Cortex of kidney (tissue), 1 donor: ENCODE measurements at places on chromosomes 3 and 15.

GRCh38 chr3:48435774-48436476, 4.0 kb downstream of the CCDC51 start:
- DNase-seq: no peak

DNA sequence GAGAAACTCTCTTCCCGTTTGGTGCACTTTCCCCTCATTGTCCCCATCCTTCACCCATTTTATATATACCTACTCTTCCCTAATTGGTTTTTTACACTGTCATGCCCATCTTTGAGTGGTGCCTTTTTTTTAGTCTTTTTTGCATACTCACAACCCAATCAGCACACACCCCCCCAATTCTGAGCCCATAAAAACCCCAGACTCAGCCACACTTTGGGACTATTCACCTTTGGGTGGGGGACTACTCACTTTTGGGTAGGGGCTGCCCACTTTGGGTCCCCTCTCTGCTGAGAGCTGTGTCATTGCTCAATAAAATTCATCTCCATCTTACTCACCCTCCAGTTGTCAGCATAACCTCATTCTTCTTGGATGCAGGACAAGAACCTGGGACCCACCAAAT, 30.1 kb upstream of the MTMR14 start:
- DNase-seq: no peak

DNA sequence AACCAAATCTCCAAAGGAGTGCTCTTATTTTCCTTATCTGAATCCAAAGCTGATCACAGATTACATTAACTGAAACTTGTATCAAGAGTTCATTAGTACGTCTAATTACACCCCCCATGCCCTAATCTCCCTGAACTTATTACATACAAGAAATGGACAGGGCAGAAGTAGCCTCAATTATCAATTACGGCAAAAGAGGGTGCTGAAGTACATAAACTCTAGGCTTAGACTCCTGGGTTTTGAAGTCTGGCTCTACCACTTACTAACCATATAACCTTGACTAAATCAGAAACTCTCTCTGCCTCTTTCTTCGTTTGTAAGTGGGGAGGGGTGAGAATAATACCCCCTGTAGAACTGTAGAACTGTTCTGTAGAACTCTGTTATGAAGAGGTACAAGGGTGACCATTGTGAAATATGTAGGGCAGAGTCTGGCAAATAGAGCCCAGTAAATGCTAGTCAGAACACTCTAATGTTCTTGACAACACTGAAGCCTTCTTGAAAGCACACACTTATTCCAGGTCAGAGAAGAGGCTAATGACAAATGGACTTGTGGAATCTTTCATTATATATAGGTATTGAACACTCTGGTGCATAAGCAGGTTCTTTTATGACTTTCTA, 19.6 kb upstream of the OR5K4 start:
- no peak for DNase-seq

- no peak for DNase-seq
These were observed 28.0 kb upstream of the TIMP4 start for GRCh38 chr3:12186515-12187286.

GRCh38 chr15:43998607-43999006, 171.8 kb downstream of the WDR76 start:
- no peak for DNase-seq

DNA sequence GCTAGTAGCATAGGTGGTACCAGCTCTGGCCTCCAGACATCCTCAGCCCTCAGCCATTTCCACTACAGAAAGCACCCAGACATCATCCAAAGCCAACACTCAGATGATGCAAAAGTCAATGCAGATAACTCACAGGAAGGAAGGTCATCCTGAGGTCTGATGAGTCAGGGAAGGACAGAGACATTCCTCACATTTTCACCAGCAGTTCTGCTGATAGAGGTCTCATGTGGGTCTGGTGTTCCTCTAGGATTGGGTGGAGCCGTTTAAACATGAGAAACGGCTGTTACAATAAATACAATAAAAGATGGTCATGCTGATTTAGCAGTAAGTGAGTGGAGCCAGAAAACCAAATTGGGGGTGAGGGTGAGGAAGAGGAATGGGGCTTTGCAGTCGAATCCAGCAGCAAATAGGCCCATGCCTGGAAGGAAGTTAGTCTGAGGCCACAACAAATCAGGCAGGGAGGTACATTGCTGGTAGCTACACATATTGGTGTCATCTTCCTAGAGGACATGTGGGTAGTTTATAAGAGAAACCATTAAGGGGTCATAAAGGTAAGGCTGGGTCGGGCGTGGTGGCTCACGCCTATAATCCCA, 33.3 kb upstream of the FLNB start:
- DNase-seq: no peak

DNA sequence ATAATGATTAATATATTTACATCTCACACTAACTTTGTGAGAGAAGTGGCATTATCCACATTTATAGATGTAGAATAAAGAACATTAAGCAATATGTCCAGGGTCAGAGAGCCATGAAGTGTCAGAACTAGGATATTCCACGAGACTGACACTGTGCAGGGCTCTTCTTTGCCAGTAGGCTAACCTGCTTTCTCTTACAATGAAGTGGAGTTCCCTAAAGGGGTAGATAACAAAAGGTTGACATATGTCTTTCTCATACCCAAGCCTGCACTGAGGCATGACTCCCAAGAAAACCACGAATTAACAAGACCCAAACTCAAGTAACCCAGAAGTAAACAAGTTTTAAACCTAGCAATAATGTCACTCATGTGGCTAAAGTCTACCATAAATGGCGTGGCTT, 191.5 kb upstream of the SLC2A2 start:
- no peak for DNase-seq

DNA sequence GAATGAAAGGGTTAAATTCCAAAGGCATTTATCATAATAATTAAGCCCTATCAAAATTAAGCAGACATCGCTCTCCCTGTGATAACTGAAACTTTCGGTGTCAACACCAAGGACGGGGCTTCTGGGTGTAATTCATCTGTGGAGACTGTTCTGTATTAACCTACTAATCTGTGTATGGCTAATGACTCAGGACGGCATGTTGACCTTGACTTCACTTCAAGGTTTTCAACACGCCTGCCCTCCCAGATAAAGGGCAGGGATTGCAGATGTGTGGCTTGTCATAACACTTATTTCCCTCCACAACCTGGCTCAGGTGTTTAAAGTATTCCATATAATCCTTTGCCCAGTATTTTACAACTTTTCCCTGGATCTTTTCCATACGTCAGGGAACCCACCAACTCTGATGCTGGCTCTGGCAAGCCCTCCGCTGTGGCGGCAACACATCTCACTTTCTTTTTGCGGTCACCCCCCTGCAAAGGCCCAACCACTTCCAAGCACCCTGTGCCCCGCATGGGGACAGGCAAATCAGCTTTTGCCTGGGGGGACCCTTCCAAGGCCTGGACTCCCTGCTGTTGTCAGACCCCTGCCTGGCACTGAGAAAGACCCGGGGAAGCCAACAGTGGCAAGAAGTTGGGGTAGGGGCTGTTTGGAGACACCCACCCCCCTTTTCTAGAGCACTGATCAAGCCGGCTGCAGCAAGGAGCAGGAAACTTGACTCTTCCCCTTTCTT, 93.2 kb upstream of the MEF2A start:
- DNase-seq: no peak

DNA sequence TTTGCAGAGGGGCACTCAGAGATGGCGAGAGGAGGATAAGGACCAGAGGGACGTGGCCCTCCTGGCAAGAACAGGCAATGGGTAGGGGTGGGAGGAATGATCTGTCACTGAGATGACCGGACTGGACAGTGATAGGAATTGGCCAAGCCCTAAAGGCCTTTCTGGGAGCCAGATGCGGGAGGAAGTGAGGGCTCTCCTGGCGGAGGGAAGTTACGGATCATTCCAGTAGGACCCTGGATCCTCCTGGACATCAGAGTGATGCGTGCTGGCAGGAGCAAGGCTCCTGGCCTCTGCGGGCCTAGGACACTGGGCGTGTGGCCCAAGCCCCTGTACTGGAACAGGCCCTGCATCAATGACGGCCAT, 23.4 kb downstream of the KIF7 start:
- DNase-seq: no peak

- DNase-seq: no peak
These were observed 539.8 kb downstream of the FGF12 start for GRCh38 chr3:192187485-192188051.

DNA sequence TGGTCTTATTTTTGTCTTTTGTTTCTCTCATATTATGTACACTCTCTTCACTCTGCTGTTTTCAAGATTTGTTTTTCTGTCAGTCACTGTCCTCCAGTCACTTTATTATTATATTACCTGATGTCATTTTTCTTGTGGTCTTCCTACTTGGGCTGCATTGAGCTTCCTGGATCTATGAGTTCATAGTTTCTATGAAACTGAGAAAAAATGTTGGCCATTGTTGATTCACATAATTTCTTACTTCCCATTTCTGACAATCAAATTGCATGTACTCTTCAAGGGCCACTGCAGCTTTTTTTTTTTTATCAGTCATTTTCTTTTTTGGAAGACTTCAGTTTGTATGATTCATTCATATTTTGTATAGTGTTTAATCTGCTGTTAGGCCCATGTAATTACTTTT, 1180.6 kb upstream of the GBE1 start:
- DNase-seq: no peak

DNA sequence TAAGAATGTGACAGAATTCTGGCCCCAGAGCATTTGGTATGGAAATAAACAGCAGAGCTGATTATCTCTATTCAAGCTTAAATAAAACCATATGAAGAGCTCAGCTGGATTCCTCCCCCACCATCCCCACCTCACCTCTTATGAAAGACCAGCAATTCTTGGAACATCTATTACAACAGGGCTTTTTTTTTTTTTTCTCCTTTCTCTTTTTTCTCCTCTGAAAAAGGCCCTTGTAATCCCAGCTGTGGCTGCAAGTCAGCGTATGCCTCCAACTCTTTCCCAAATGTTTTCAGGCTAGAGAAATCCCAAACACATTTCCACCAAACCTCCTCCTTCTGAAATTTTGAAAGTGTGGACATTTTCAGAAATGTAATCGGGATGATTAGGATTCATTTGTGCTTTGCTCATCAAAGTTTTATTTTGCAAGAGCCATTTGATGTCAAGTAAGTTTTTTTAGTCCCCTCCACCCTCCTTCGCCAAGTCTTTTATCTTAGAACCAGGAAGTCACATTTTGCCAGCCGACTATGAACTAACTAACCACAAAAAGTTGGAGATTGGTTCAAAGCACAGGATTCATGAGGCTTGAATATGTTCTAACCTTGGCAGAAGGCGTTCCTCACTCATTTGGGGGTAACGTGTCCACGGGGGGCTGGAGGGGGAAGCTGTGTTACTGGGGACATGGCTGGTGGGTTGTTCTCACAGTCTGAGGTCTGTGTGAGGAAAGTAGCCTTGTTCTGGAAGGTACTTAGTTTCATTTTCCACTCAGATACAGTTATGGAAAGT, 142.0 kb upstream of the PDZRN3 start:
- no peak for DNase-seq

GRCh38 chr3:178226094-178226493, 310.1 kb upstream of the KCNMB2 start:
- no peak for DNase-seq

- no peak for DNase-seq
These were observed 106.6 kb downstream of the MYH15 start for GRCh38 chr3:108403686-108404345.

DNA sequence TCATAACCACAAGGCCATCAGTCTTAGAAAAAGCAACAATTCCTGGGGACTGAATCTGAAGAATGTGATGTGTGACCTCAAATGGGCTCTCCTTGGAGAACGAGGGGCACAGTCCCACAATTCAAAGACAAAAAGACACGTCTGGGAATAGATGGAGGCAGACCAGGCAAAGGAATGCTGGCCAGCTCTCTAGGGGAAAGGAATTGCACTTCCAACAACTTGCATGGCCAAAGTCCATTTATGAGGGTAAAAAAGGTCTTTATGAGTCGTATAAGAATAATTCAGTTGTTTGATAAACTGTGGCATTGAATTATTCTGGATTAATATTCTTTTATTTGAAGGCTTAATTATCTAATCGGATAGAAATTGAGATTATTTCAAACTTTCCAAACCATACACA, 180.5 kb upstream of the FEZF2 start:
- no peak for DNase-seq

DNA sequence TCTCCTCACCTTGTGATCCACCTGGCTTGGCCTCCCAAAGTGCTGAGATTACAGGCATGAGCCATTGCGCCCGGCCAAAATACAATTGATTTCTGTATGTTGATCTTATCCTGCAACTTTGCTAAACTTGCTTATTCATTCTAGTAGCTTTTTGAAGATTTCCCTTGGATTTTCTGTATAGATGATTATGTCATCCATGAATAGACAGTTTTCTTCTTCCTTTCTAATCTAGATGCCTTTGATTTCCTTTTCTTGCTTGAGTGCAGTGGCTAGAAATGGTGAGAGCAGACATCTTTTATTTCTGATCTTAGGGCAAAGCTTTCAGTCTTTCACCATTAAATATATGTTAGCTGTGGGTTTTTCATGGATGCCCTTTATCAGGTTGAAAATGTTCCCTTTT, 4.4 kb upstream of the ELP6 start:
- no peak for DNase-seq

DNA sequence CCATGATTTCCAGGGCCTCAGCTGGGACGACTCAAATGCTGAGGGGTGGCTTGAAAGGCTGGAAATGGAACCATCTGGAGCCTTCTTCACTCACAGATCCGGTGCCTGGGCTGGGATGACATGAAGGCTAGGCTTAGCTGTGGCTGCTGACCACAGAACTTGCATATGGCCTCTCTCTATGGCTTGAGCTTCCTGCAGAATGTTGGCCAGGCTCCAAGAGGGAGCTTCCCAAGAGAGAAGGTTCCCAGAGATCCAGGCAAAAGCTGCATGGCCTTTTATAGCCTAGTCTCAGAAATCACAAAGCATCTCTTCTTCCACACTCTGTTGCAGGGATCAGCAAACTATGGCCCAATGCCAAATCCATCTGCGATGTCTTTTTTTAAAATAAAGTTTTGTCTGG, 44.8 kb downstream of the GATM start:
- no peak for DNase-seq

DNA sequence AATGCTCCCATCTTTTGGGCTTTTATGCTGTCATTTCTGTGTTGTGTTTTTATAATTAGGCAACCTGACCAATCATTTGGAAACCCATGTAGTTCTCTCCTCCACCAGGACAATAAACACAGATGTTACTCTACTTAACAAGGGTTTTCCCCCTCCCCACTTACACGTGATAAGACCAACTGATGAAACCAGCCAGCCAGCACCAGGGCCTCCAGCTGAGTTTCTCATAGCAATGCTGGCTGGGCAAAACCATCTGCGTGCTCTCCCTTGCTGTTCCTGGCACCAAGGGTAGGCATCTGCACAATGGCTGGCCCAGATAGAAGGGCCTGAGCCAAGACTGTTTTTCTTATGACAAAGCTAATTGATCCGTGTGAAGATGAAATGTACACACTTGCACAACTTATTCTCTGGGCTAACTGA, 310.4 kb downstream of the PLCL2 start:
- no peak for DNase-seq

GRCh38 chr3:64815789-64816188, 128.0 kb upstream of the ADAMTS9 start:
- DNase-seq: no peak

GRCh38 chr15:52008698-52009434, 10.2 kb upstream of the MAPK6 start:
- no peak for DNase-seq

DNA sequence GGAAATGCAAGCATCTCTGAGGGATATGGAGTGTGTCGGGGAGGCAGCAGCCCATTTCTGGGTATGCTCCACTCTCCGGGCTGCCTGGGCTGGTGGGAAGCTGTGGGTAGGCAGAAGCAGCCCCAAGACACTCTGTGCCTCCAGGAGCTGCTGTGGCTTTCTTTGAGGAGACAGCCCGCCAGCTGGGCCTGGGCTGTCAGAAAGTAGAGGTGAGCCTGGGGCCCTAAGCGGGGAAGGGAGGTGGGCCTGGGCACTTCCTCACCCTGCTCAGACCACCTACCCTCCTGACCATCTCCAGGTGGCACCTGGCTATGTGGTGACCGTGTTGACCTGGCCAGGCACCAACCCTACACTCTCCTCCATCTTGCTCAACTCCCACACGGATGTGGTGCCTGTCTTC, 1.7 kb downstream of the ACY1 start:
- no peak for DNase-seq
